ENCODE measurements at places on chromosomes 2 and 18.

- DNase-seq = no peak
Observed at GRCh38 chr18:24534737-24535136, 74.3 kb downstream of the HRH4 start.

DNA sequence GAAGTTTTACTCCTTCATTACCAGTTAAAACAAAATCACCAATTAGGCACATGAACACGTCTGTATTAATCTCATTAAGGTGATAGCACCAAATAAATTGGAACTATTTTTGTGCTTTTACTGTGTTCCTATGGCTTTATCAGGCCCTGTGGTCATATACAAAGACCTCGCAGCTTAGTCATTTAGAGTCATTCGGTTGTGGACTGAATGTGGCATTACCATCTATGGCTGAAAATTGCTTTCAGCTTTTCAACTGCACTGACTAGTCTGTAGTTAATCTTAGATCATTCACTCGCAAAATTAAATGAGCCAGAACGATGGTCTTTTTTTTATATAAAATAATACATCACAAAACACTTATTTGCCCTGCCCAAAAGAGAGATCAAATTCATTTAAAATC is 601.7 kb downstream of the NR4A2 start:
- DNase-seq = no peak

DNA sequence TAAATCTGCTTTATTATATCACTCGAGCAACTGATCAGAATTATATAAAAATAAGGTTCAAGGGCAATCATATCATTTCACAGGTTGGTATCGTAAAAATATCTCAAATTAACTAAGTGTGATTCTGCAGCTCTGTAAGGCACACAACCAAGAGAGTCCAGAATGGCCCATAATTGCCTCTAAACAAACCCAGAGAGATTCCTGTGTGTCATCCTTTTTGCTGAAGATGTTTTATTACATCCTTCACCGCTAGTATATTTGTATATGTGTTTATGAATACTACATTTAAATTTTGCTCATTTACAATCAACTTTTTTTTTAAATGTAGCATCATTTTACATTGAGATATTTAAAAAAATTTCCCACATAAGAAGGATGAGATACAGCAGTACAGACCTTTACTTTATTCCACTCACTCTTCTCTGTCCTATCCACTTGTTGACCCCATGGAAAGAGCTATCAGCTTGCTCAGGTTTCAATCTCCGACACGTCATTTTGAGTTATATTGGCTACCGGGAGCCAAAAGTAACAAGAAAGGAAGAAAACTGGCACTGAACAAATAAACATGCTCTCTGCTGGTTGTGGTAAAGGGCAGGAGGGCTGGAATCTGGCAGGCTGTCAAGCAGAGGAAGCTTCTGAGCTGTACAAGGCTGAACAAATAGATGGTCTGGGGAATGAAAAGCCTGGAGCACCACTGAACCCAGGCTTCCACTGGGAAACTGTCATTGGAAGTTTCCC is 23.1 kb downstream of the PLA2R1 start:
- no peak for DNase-seq

- DNase-seq = no peak
Observed at GRCh38 chr2:161965994-161966393, 108.0 kb downstream of the DPP4 start.

- no peak for DNase-seq
Observed at GRCh38 chr2:127531221-127531648, 4.2 kb upstream of the MYO7B start.

GRCh38 chr2:99481941-99482340 is 7.9 kb downstream of the REV1 start:
- no peak for DNase-seq

DNA sequence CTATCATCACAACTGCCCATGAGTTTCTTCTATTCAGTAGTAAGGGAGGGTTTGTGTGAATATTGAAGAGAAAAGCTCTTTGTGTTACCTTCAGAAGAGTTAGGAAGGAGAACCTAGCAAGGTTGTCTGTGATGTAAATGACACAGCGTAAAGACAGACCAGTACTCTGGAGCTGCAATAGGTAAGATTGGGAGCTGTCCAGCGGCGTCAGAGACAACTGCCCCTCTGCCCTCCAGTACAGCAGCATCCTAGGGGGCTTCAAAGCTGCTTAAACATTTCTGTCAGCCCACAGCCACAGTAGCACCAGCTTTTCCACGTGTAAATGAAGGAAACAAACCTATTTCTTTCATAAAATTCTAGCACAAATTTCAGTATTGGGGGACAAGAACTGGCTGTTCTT is 34.5 kb downstream of the NYAP2 start:
- no peak for DNase-seq

GRCh38 chr2:17579605-17580318 is 39.3 kb downstream of the VSNL1 start:
- no peak for DNase-seq

- DNase-seq = no peak
Observed at GRCh38 chr2:54558188-54559005, 102.3 kb downstream of the SPTBN1 start.

- DNase-seq = no peak
Observed at GRCh38 chr18:70321616-70322015, 32.8 kb downstream of the SOCS6 start.

DNA sequence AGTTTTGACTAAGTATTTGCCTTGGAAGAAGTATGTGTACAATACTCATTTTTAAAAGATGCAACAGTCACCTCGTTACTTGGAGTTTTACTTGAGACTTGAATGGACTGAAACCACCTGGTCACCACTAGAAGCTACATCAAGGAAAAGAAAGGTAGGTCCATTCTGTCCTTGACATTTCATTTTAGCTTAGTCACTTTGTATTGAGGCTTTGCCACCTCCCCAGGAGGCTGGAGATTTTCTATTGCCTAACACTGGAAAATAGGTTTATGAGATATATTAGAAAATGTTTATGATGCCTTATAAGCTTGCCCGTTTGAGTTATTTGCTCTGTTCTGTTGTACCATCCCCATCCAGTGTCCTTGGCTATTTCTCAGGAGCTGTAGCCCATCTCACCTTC is 107.9 kb upstream of the ETAA1 start:
- no peak for DNase-seq

DNA sequence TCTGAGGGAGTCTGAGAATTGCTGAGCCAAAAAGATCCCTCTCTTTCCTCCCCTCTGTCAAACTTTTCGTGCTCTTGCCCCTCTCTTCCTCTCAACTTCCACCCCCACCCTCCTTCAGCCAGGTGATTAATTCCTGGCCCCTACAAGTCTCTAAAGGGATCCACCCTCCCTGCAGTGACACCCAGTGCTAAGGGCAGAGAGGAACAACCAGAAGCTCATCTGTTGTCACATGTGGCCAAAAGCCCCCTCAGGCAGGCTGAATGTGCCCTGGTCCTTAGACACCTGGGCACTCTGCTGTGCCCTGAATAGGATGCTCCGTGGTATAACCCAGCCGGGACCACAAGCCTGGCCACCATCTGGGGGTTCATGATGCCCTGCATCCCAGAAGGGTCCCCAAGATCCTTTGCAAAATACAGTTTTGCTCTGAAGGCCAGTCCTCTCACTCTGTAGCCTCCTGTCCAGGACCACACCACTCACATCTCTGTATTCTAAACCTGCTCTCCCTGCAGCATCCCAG is 234.4 kb downstream of the BCL11A start:
- DNase-seq = no peak

GRCh38 chr2:183232161-183232865 is 108.1 kb downstream of the NUP35 start:
- DNase-seq = no peak

- DNase-seq = no peak
Observed at GRCh38 chr2:71637168-71637567, 183.8 kb downstream of the DYSF start.

- DNase-seq = no peak
Observed at GRCh38 chr2:36238106-36238505, 117.5 kb upstream of the CRIM1 start.

- DNase-seq = no peak
Observed at GRCh38 chr2:121824264-121824663, 68.8 kb downstream of the TSN start.

DNA sequence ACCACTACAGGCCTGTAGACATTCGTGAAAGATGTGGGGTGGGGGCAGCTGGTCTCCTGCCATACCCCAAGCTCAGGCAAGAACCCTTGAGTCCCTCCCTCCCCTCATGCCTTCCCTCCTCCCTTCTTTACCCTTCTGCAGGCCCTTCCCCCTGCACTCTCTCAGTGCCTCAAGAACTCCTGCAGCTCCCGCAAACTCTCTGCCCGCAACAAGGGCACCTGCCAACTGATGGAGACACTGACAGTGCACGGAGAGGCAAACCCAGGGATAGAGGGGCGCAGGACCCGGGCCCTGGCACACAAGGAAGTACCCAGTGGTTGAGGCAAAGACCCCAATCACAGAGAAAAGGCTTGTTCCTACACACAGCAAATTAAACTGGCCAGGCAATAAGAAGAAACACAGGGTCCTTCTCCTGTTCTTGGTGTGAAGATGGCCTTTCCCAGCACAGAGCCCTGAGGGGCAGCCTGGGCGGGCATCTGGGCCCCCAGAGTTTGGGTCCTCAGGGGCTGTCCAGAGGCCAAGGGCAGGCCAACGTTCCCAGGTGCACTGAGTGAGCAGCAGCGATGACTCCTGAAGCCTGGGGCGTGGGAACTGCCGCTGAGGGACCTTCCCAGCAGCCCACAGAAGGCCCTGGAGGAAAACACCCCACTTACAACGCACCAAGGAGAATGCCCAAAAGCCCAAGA is 1.6 kb downstream of the TEKT4 start:
- no peak for DNase-seq

DNA sequence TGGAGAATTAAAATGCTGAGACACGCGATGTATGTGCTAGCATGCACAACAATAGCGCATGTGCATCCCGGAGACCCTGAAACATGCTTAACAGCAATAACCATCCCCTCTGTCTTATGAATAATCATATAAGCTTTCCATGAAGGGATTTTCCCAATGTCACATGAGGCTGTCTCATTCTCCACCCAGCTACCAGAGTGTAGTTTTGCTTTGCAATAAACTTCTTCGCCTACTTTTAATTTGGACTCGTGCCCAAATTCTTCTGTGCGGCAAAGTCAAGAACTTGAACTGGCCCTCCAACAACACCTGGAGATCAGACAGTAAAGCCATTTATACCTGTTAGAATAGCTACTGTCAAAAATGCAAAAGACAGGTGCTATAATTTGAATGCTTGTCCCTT is 15.5 kb downstream of the LYG1 start:
- no peak for DNase-seq

- DNase-seq = no peak
Observed at GRCh38 chr2:2800697-2801096, 469.6 kb upstream of the MYT1L start.

DNA sequence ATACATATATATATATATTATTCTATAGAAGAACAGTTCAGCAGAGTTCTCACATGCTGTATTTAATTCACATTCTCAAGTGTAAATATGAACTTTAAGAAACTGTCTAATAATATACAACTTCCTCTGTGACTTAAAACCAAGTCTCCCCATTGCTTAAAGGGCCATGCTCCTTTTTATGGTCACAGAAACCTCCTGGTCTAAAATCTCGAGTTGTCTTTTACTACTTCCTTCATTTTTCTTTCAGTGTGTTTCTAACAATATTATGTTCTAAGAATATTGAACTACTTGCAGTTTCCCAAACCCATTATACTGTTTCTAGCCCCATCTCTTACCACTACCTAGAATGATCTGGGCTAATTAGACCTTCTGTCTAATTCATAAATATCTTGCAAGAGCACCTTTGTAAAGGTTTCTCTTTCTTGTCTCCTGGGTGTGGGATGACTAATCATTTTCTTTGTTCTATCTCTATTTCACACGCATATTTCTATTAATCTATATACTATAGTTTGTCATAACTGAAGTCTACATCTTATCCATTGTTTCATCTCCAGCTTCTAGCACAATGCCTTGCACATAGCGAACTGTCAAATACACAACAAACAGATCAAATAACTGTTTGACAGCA is 48.8 kb downstream of the ERBB4 start:
- DNase-seq = no peak

- DNase-seq = no peak
Observed at GRCh38 chr2:215579809-215580208, 143.9 kb upstream of the FN1 start.

DNA sequence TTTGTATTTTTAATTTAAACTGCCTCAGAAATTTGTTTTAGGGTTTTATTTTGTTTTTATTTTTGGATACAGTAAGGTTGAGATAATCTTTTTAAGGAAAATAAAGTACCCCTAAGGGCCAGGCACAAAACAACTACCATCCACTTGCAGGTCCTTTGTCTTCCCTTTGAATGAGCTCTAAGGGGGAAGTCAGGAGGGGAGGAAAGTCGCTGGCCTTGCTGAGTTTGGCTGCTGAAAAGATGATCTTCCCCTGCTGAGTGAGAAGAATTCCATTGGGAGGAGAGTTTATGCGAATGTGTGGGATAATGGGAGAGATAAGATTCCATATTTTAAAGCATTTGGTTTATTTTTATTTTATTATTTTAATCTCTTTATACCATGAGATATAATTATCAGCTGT is 100.7 kb downstream of the ARHGAP15 start:
- no peak for DNase-seq

- DNase-seq = no peak
Observed at GRCh38 chr2:61710711-61711110, 143.1 kb downstream of the FAM161A start.

DNA sequence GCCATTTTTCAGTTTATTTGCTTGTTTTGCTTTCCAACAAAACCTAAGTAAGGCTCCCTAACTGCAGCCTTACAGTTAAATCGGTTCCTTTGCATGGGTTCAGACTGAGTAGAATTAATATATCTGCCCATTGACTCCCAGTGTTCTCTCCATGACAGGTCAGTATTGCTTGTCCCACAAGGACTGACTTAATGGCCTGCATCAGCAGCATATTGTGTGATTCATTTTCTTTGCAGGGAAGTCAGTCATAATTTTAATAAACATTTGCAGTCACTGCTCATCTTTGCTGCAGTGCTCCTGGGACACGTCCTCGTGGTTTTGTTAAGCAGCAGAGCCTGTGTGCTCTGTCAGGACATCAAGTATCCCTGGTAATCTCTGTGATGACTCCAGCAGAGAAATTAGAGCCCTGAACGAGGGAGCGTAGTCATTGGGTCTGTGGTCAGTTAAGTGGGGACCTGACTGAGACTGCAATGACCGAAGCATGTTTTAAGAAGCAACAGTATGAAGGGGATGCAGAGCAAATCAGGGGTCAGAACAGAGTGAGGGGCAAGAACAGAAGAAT is 93.3 kb downstream of the CDH20 start:
- no peak for DNase-seq

GRCh38 chr18:79480171-79481045 is 84.7 kb downstream of the NFATC1 start:
- DNase-seq = no peak
